Endodermal cell (in vitro differentiated cells): ENCODE measurements at places on chromosomes 6 and 20. TPM values are rescaled to one million over a fixed set of nuclear protein-coding genes. Genes with fewer than 3 reads are reported as not detected.

The NKX2-2 gene
- total RNA-seq = 1.4 and 1.5 TPM in 2 replicates

The CLPSL1 gene
- total RNA-seq = not detected in 2 replicates

The C6orf132 gene
- total RNA-seq = 21.7 and 24.4 TPM in 2 replicates

The ATAT1 gene
- total RNA-seq = 29.6 and 31.6 TPM in 2 replicates

The PDYN gene
- 0.52 to 0.71 TPM (median 0.65 TPM) in 3 replicates for total RNA-seq

The NELFE gene
- total RNA-seq = 92.5 to 132 TPM (median 128 TPM) in 3 replicates

The PHACTR1 gene
- total RNA-seq = 2.8 to 9.3 TPM (median 3.4 TPM) in 3 replicates

The PNISR gene
- total RNA-seq = 197 to 232 TPM (median 197 TPM) in 3 replicates

The TRAPPC3L gene
- not detected in 2 replicates for total RNA-seq

The XKR7 gene
- total RNA-seq = 2.1 and 2.7 TPM in 2 replicates

The SLC4A11 gene
- total RNA-seq = 11.5 and 12.4 TPM in 2 replicates

GRCh38 chr6:168638468-168639271 is 197.7 kb downstream of the SMOC2 start:
- DNase-seq = no peak

GRCh38 chr6:169741344-169741743 is 10.0 kb downstream of the DYNLT2 start:
- DNase-seq = no peak

- DNase-seq = no peak
Observed at GRCh38 chr6:134436950-134437349, 119.0 kb upstream of the SGK1 start.

DNA sequence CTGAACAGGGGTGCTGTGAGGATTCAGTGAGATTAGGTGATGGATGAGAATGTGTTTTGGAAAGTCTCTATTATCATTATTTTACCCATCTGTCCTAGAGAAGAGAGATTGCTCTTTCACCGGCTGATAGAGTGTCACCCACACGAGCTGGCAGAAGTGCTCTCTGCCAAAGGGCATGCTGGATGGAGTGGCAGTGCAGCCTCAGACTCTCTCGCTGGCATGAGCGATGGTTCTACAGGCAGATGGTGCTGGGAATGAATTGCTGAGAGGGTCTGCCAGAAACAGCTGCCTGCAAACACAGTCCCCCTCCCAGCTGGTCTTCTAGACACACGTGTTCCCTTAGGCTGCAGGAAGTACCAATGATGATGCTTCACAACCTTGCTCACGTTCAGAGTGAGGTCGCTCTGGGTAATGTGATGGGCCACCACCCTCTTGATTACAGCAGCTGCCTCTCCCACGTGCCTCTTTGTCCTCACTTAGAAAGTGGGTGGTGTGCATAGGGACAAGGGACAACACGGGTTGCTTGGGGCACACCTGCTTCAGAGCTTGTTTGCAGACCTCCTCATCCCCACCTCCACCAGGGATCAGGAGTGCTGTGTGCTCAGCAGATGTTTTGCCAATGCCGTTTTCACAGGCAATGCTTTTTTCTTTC is 84.7 kb downstream of the FOXA2 start:
- DNase-seq = no peak

DNA sequence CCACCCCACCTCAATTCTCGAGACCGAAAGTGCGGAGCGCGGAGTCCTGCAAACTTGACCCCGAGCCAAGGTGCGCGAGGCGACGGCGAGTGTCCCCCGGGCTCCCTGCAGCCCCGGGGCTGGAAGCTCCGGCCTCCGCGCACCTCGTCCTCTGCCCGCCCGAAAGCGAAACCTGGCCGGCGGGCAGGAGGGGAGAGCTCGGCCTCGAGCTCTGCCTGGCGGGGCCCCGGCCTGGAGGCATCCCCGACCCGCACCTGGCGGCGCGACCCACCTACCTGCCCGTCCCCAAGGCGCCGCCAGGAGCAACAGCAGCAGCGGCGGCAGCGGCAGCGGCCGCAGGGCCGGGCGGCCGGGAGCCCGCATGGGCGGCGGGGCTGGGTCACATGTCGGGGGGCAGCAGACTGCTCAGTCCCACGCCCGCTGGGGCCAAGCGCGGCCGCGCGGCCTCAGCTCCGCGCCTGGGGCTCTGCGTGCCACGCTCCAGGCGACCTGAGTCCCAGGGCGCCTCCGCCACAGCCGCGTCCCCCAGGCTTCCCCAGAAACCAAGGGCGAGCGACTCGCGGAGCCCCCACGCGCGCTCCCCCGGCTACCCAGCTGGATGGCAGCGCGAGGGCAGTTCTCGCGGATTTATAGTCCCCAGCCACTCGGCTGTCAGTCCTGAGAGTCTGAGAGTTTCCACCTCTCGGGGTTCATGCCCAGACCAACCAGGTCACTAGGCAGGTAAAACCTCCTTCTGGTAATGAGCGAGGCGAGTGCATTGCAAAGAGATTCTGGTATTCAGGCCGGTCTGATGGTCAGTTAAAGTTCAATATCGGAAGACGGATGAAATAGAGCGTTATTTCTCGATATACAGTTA is at the start of gene IL20RA:
TSS of gene IL20RA (minus strand) at position 600 of the 856 bp plus-strand sequence. CDS start at position 363, 237 bp downstream.
- peak; percentile 81 for DNase-seq

DNA sequence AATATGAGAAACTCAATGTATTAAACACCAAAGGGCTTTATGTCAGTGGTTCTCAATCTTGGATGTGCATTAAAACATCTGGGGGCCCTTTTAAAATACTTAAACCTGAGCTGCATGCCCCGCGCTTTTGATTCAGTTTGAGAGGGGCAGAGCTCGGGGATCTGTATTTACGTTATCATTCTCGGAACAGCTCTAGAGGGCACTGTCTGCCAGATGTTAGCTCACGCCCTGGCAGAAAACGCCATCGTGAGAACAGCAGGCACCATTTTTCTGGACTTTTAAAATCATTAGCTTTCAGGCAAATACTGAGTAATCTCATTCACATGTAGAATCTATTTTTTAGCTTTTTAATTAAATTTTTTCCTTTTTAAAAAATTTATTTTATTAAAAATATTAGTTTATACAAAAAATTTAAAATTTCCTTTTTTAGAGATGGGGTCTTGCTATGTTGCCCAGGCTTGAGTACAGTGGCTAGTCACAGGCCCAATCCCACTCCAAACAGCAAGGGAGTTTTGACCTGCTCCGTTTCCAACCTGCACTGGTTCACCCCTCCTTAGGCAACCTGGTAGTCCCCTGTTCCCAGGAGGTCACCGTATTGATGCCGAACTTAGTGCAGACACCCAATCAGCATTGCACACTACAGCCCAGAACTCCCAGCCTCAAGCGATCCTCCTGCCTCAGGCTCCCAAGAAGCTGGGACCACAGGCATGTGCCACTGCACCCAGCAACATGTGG is 30.0 kb upstream of the ZNF133 start:
- no peak for DNase-seq

- no peak for DNase-seq
Observed at GRCh38 chr6:50451826-50452400, 261.4 kb upstream of the TFAP2D start.

DNA sequence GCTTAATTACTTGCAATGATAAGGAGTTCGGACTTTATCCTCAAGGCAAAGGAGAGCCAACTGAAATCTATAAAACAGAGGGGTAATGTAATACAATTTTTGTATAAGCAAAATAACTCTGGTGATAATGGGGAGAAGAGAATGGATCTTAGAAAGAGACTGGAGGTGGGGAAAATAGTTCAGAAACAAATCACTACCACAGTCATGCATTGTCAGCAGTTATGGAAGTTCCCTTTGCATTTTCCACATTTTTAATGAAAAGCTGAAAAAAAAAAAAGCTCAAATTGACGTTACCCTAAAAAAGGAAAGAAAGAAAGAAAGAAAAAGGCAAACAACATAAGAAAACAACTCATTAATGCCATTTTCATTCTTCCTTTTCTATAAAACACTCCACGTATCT is 337.6 kb upstream of the HSF2 start:
- no peak for DNase-seq

- DNase-seq = peak; percentile 92
Observed at GRCh38 chr20:64053841-64054661, 4.6 kb upstream of the SOX18 start.

DNA sequence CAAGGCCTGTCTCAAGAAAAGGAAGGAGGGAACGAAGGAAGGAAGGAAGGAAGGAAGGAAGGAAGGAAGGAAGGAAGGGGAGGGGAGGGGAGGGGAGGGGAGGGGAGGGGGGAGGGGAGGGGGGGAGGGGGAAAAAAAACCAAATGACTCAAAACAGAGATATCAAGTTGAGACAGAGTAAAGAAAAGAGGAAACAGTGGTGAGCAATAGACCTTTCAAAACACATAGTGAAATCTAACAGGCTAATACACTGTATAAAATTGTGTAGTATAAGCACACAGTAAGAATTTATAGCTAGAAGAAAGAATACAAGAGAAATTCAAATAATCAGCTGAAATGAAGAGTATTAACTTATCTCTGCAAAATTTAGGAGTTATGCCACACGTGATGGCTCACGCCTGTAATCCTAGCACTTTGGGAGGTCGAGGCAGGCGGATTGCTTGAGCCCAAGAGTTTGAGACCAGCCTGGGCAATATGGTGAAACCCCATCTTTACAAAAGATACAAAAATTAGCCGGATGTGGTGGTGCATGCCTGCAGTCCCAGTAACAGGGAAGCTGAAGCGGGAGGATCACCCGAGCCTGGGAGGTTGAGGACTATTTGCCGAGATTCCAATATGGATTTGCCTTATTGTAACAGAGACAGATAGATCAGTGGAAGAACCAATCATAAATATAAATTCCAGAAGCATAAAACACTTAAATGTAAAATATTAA is 123.2 kb downstream of the PRND start:
- DNase-seq = no peak

- DNase-seq = no peak
Observed at GRCh38 chr6:81762606-81763005, 10.1 kb upstream of the TENT5A start.

DNA sequence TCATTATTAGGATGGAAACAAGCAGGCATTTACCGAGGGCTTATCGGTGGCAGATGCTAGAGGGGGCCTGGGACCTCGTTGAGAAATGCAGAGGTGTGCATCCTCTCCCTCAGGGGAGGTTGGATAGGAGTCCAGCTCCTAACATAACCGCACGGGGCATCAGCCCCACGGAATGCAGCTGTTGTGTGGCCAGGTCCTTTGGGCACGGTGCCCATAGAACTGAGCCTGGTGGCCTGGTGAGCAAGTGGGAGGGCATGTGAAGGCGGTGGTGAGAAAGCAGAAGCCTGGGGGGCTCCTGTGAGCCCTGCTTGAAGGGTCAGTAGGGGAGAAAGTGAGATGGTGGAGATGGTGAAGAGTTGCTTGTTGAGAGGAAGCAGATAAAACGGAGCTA is 143.7 kb downstream of the CDH26 start:
- DNase-seq = no peak

- DNase-seq = no peak
Observed at GRCh38 chr6:167154895-167155294, 2.9 kb downstream of the GPR31 start.

DNA sequence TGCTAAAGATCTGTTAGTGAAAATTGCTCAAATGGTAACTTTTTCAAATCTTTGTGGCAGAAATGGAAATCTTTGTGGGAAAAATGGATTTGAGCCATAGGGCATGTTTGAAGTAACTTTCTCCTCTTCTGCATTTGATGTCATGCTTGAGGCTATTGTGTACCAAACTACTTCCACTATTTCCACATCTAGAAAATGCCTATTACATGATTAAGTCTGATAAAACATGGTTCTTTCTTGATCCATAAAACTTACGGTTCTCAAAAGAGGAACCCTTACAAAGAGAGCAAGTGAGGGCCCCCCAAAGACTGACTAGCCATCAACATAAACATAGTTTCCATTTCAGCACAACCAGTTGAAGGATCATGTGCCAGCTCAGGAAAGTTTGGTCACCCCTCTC is 150.6 kb downstream of the NFATC2 start:
- DNase-seq = no peak

- no peak for DNase-seq
Observed at GRCh38 chr20:53061192-53062108, 89.3 kb downstream of the TSHZ2 start.

GRCh38 chr6:156971153-156971885 is 194.1 kb downstream of the ARID1B start:
- no peak for DNase-seq

DNA sequence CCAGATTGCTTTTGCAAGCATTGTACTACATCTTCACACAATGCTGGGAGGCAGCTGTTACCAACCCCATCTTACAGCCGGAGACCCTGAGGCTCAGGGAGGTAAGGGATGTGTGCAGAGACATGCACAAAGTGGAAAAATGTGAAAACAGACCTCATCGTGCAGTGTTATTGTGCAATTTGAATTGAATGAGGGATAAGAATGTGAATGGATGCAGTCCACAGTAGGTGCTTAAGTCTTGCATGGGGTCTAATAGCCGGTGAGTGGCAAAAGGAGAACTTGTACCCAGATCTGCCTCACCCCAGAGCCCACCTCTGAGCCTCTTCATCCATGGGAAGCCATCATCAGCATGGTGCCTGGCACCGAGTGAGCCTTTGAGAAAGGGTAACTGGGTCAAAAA is 42.1 kb downstream of the SLC52A3 start:
- no peak for DNase-seq

DNA sequence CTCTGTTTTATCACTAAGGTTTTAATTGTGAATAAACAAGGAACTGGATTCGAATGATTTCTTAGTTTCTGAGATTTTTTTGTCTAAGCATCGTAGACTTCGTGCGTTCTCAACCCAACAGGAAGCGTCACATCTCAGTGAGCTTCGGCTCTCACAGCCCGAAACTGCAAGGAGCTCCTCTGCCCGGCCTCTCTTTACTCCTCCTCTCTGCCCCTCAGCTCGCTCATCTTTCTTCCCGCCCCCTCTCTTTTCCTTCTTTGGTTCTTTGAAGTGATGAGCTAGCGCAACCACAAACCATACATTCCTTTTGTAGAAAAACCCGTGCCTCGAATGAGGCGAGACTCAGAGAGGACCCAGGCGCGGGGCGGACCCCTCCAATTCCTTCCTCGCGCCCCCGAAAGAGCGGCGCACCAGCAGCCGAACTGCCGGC is 480 bp upstream of the NT5E start:
- DNase-seq = no peak

DNA sequence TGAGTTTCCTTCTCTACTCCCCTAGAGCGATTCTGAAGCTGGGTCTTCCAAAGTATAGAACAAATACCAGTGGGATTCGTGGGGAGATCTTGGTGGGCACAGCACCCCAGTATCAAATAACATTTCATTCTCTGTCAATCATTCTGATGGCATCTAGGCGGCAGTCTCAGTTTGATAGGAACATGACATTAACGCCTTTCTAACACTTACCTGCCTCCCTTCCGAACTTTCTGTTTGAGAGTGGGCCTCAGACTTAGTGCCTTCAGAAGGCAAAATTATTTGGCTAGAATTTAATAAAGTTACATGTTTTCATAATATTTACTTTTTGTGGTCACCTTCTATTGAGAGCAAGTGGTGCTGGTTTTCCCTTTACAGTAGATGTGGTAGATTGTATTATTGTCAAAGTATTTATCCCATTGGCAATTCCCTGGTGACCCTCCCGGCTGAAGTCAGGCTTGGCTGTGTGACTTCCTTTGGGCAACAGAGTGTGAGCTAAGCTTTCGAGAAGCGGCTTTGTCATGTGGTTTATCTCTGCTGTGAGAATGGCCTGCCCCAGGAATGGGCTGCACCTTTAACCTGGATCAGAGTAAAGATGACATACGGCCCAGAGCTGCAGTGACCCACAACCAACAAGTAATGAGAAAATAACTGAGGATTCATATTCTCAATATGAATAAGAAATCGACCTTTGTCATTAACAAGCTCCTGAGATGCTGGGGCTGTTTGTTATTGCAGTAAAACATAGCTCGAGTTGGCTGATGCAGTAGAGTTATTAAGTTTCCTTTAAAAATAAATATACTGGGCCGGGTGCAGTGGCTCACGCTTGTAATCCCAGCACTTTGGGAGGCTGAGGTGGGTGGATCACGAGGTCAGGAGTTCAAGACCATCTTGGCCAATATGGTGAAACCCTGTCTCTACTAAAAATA is 45.2 kb upstream of the PTPN1 start:
- DNase-seq = peak; percentile 52
